ENCODE measurements at places on chromosomes 11 and 22.

- no peak for DNase-seq
These were observed 110.2 kb downstream of the ST3GAL4 start for GRCh38 chr11:126465573-126466188.

DNA sequence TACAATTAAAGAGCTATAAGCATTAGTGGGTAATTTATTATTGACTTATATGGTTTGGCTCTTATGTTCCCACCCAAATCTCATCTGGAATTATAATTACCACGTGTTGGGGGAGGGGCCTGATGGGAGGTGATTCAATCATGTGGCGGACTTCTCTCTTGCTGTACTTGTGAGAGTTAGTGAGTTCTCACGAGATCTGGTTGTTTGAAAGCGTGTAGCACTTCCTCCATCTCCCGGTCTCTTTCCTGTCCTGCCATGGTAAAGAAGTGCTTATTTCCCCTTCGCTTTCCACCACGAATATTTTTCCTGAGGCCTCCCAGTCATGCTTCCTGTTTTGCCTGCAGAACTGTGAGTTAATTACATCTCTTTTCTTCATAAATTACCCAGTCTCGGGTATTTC is 28.1 kb upstream of the CHORDC1 start:
- no peak for DNase-seq

GRCh38 chr11:10322830-10323792 is 18.2 kb downstream of the ADM start:
- no peak for DNase-seq

- no peak for DNase-seq
These were observed 26.7 kb upstream of the FBLN1 start for GRCh38 chr22:45475851-45476514.

GRCh38 chr11:91295591-91295990 is 929.0 kb upstream of the FAT3 start:
- DNase-seq: no peak

DNA sequence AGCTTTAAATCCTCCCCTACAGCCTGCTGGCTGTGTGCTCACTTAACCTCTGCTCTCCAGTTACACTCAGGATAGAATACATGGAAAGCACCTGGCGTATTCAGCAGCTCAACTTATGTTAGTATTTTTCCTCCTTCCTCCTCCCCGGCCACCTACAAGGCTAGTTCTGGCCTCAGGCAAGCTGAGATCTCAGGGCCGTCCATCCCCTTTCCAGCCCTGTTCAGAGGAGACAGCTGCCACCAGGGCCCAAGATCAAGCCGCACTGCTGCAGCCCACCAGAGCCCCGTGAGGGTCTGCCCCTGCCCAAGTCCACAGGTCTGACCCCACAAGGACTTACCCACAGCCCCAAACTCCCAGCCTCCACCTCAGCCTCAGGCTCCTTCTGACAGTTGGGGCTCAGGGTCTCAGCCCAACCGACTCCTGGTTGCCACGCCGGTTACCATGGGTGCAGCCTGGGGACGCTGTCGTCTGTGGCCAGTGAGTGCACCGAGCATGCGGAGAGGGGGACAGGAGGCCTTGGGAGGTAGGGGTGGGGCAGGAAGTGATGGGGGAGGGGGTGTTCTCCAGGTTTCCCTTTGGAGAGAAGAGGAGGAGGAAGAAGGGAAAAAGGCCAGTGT is at the start of gene C11orf16:
C11orf16 (minus strand) TSS at position 384 of the 617 bp plus-strand sequence. CDS start 639 bp downstream, outside the sequence.
- no peak for DNase-seq
